ENCODE measurements at places on chromosomes 3 and 15. TPM values are rescaled to one million over a fixed set of nuclear protein-coding genes. Genes with fewer than 3 reads are reported as not detected.

The PTPN9 gene
- 8.7 TPM for total RNA-seq

The DBR1 gene
- total RNA-seq, result 4.7 TPM

The ERC2 gene
- total RNA-seq, result 1.8 TPM

The CD86 gene
- total RNA-seq, result 0.87 TPM

The RARRES1 gene
- 12.1 TPM for total RNA-seq

The SNX22 gene
- 41.1 TPM for total RNA-seq

The UBE3A gene
- total RNA-seq, result 61.1 TPM

The TMEM212 gene
- not detected for total RNA-seq

The TMC3 gene
- not detected for total RNA-seq

The LRCH3 gene
- total RNA-seq, result 98.0 TPM

The GPR27 gene
- 2.6 TPM for total RNA-seq

The PYGO1 gene
- 4.1 TPM for total RNA-seq

The NGLY1 gene
- total RNA-seq, result 64.8 TPM

The FGF12 gene
- 0.87 TPM for total RNA-seq

The U2SURP gene
- total RNA-seq, result 50.4 TPM

The CDHR4 gene
- total RNA-seq, result not detected

The EXD1 gene
- not detected for total RNA-seq

GRCh38 chr3:64179860-64180259 lies 45.4 kb downstream of the PRICKLE2 start:
- no peak for DNase-seq

- no peak for DNase-seq
These were observed 13.2 kb upstream of the ZBTB20 start for GRCh38 chr3:115160295-115160694.

DNA sequence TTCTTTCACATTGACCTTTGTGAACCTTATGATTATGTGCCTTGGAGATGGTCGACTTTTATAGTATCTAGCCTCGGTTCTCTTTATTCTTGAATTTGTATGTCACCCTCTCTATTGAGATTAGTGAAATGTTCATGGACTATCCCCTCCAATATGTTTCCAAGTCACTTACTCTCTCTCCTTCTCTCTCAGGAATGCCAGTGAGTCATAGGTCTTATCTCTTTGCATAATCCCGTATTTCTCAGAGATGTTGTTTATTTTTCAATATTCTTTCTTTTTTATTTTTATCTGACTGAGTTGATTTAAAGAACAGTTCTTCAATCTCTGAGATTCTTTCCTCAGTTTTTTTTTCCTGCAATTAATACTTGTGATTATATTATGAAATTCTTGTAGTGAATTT lies 411.6 kb upstream of the CADM2 start:
- no peak for DNase-seq

DNA sequence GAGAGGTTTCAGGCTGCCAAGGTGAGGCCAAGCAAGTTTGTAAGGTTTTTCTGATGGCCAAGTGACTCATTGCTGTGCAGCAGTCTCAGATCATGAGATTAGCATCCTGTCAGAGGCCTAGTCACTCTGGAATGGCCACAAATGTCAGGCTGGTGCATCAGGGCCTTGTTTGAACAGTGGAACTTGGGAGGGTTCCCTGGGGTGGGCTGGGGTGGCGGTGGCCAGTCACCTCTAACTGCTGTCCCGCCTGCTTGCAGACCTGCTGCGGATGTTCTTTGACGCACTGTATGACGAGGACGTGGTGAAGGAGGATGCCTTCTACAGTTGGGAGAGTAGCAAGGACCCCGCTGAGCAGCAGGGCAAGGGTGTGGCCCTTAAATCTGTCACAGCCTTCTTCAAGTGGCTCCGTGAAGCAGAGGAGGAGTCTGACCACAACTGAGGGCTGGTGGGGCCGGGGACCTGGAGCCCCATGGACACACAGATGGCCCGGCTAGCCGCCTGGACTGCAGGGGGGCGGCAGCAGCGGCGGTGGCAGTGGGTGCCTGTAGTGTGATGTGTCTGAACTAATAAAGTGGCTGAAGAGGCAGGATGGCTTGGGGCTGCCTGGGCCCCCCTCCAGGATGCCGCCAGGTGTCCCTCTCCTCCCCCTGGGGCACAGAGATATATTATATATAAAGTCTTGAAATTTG lies 2.8 kb upstream of the FAM131A start:
- no peak for DNase-seq

DNA sequence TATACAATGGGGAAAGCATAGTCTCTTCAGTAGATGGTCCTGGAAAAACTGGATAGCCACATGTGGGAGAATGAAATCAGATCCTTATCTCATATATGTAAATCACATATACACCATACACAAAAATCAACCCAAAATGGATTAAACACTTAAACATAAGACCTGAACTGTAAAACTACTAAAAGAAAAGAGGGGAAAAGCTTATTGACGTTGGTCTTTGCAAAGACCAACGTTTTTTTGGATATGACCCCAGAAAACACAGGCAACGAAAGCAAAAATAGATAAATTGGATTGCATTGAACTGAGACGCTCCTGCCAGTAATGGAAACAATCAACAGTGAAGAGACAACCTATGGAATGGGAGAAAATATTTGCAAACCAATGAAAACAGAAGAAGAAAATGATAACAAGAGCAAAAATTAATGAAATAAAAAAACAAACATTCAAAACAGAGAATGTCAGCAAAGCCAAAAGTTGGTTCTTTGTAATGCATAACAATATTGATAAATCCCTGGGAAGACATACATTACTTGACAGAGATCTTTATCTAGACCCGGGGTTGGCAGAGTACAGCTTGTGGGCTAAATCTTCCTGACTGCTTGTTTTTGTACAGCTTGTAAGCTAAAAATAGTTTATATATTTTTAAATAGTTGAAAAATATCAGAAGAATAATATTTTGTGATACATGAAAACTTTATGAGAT lies 86.9 kb downstream of the NEO1 start:
- DNase-seq, result no peak

DNA sequence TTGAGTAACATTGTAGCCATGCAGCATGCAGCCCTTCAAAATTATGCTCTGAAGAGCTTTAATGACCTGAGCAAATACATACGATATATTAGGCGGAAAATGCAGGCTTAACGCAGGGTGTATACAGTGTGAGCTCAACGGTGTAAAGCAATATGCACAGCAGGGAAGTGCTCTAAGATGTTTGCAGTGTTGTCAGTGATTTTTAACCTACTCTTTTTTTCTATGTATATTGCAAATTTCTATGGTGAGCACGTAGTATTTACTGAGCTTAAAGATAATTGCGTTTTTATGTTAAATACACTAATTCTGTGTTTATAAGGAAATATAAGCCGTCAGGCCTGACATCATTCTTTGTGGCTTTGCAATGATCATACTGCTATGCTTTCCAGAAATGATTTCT lies 42.1 kb downstream of the DGKG start:
- DNase-seq, result no peak

GRCh38 chr3:150447631-150448465 lies 39.8 kb downstream of the TSC22D2 start:
- no peak for DNase-seq

DNA sequence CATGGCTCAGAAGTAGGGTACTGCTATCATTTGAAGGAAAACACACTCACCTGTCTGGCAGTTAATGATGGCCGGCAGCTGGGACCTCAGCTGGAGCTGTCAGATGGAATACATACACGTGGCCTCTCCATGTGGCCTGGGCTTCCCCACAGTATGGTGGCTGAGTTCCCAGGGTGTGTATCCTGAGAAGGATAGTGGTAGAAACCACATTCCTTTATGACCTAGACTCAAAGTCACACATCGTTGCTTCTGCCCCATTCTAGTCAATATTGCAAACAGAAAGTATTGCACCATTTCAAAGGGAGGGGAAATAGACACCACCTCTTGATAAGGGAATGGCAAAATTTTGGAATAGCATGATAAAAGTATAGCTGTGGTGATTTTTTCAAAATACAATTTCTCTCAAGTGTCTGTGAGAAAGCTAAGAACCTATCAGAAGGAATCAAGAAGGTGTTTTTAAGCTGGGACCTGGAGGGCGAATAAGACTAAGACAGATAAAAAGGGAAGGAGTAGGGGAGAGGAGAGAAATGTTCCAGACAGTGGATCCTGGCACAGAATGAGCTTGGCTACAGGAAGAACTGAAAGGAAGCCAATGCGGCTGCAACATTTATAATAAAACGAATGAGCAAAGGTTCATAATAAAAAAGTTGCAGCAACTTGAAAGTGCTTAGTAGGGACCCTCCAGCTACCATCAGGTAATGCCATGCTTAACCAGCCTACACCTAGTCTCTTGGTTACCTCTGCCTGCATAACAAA lies 40.1 kb upstream of the GALNT15 start:
- no peak for DNase-seq

GRCh38 chr3:149566292-149566975 lies 91.4 kb downstream of the WWTR1 start:
- no peak for DNase-seq

DNA sequence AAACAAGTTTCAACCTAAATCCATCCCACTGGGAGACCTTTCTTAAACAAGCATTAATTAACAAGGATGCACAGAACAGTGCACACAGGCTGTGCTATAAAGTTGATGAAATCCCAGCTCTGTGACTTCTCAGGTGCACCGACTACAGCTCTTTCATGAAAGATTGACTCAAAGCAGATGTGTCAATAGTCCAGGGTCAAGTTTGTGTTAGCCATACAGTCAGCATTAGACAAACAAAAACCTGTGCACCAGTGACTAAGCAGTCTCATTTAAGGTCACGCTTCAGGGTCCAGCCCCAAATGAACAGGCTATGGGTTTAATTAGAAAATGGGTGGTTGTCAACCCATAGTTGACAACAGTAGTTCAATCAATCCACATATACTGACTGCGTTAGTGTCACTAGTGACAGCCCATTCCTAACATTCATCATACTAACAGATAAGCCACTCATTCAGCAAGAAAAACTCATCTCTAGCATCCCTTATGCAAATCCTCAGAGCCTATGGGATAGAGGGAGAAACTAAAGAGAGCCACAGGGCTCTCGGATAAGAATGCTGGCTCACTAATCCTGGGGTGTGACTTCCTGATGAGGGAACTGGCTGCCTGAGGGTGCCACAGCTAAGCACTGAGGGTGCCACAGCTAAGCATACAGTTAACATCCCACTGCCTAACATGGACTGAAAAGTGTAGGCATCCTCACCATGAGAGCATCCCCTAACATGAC lies 84.1 kb downstream of the WNT5A start:
- peak; percentile 75 for DNase-seq

GRCh38 chr15:78750566-78750965 lies 60.7 kb downstream of the ADAMTS7 start:
- no peak for DNase-seq

- DNase-seq, result no peak
These were observed 15.2 kb downstream of the TMCC1 start for GRCh38 chr3:129878355-129878754.

GRCh38 chr3:193552923-193553322 lies 1.8 kb downstream of the ATP13A4 start:
- peak; percentile 73 for DNase-seq

GRCh38 chr3:63809607-63810006 lies 9.5 kb upstream of the C3orf49 start:
- DNase-seq, result no peak

- DNase-seq, result no peak
These were observed 24.5 kb downstream of the BTLA start for GRCh38 chr3:112474796-112475195.

DNA sequence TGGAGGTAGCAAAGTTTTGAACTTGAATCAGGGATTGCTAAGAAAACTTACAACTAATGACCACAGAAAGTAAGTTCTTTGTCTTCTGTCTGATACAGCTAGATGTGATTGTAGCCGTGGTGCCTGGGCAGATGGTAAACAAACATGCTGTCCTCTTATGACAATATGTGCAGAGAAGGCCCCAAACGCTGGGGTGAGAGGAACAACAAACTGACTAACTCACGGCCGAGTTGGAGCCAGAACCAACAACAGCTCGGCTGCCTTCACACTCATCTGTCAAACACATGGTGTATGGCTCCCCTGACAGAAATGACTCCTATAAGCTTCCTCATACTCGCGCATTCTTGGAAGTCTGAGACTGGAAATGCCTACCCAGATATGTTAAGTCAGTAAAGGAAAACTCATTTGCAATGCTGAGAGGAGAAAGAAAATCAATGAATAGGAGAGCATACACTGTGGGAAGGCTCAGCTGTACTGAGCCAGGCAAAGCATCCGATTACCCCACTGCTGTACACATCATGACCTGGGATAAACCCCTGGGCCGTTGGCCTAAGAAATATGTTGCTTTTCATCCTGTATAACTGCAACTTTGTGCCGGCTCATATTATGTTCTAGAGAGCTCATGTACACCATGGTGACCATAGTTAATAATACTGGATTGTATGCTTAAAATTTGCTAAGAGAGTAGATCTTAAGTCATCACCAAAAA lies 5.7 kb downstream of the THBS1 start:
- DNase-seq, result no peak

DNA sequence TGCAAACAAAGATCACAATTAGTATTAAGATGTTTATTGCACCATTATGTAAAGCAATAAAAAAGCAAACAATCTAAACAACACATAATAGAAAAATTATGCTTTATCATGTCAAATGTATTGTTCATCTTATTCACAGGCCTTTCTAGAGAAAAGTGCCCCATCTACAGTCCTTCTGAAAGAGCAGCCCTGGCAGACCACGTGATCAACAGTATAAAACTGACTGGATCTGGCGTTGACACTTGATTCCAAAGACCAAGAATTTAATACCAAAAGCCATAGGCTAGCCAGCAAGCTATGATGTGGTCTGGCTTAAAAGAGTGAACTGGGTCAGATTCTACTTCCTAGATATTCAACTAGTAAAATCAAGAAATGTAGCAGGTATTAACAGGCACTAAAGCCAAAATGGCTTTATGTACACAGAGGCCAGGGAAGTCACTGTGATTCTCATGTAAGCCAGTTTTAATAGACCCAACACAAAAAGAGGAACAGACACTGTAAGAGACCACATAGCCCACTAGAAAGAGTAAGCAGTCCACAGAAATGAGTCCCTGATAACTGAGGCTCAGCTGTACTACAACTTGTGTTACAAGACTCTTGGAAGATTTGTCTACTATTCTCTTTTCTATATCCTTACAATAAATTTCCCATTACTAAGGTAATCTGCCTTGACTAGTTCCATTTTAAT lies 32.5 kb downstream of the DMXL2 start:
- DNase-seq, result no peak

GRCh38 chr15:68224546-68225250 lies 4.8 kb downstream of the CLN6 start:
- DNase-seq, result peak; percentile 14

GRCh38 chr3:95474338-95474737 lies 1340.1 kb upstream of the EPHA6 start:
- no peak for DNase-seq

DNA sequence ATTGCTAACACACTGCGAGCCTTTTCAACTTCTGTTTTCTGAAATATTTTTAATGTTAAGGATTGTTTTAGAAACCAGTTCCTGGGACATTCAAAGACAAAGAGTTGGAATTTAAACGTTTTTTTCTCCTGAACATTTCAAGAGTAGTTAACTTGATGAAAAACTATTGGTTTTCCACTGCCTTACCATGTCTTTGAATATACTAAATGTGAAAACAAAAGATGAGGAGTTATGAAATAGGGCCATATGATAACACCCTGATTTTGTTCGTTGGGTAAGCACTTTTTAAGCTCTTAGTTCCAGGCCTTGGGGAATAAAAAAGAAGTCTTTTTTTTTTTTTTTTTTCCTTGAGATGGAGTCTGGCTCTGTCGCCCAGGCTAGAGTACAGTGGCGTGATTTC lies 2.8 kb downstream of the DIS3L start:
- DNase-seq, result no peak

GRCh38 chr3:171516765-171517164 lies 56.6 kb upstream of the TNIK start:
- DNase-seq, result no peak

All from stomach (tissue), 19 donors.